ENCODE measurements at places on chromosomes 3 and 15.

- DNase-seq, result no peak
These were observed 5.4 kb downstream of the ANPEP start for GRCh38 chr15:89809093-89809786.

DNA sequence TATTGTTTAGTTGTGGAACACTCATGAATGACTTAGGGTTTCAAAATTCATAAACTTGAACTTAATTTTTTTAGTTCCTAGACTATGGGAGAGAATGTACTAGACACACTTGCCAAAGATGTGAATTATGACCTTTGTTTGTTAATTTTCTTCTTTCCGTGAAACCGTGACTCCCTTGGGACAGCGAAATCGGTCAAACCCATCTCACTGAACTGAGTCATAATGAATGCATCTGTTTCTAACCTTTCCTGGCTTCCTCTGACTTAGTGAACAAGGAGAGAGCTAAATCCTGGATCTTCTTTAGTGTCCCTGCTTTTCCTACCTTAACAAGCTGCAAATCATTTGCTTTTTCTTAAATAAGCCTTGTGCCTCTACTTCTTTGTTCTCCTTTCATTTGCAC, 85.5 kb downstream of the LARS2 start:
- DNase-seq, result no peak

- no peak for DNase-seq
These were observed 12.7 kb downstream of the PLXND1 start for GRCh38 chr3:129593595-129594339.

- DNase-seq, result no peak
These were observed 19.3 kb upstream of the TSC22D2 start for GRCh38 chr3:150388498-150389418.

DNA sequence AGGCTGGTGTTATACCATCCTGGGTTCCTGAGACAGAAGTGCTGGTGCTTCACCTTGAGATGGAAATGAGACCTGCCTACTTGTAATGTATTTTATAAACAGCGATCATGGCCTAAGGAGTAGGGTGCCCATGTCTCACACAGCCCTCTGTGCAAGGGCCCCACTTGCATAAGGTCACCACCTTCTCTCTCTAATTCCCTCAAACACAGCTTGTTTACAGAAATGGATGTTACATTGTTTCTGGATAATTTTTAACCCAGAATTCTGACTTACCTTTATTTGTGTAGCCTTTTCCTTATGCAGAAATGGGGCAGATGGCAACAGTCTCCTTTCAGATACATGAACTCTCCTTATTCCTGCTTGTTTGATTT, 95.1 kb upstream of the UMPS start:
- DNase-seq, result no peak

GRCh38 chr3:61522060-61522459, 39.3 kb upstream of the PTPRG start:
- DNase-seq, result no peak
